ENCODE measurements at places on chromosomes 5 and 9. TPM values are rescaled to one million over a fixed set of nuclear protein-coding genes. Genes with fewer than 3 reads are reported as not detected.

Gene PCDHGC5
- 1.5 TPM for polyA plus RNA-seq

Gene TNPO1
- polyA plus RNA-seq, result 76.8 TPM

Gene OR1L1
- not detected for polyA plus RNA-seq

Gene CDH12
- not detected for polyA plus RNA-seq

Gene ZFP62
- polyA plus RNA-seq, result 8.4 TPM

Gene GPR151
- not detected for polyA plus RNA-seq

Gene PCDHA9
- polyA plus RNA-seq, result 0.01 TPM

Gene GTF3C5
- 36.2 TPM for polyA plus RNA-seq

Gene SPATA24
- 4.9 TPM for polyA plus RNA-seq

Gene SLC46A2
- polyA plus RNA-seq, result not detected

Gene TAF11L5
- not detected for polyA plus RNA-seq

Gene DND1
- polyA plus RNA-seq, result 0.22 TPM

Gene WNT8A
- not detected for polyA plus RNA-seq

Gene FGF18
- 0.03 TPM for polyA plus RNA-seq

Gene PCDHA12
- polyA plus RNA-seq, result 0.07 TPM

Gene ALDH1B1
- 14.4 TPM for polyA plus RNA-seq

Gene TSSK1B
- polyA plus RNA-seq, result 0.07 TPM

Gene PIP5KL1
- polyA plus RNA-seq, result 4.4 TPM

Gene SIGMAR1
- polyA plus RNA-seq, result 74.9 TPM

Gene TAF11L3
- not detected for polyA plus RNA-seq
